ENCODE measurements at places on chromosomes 16 and 17.

GRCh38 chr17:76040376-76040775, 13.3 kb upstream of the EVPL start:
- no peak for DNase-seq

- DNase-seq = no peak
These were observed 182.9 kb downstream of the CCDC182 start for GRCh38 chr17:57562184-57562698.

- no peak for DNase-seq
These were observed 3.4 kb upstream of the SYNGR2 start for GRCh38 chr17:78164748-78165607.

DNA sequence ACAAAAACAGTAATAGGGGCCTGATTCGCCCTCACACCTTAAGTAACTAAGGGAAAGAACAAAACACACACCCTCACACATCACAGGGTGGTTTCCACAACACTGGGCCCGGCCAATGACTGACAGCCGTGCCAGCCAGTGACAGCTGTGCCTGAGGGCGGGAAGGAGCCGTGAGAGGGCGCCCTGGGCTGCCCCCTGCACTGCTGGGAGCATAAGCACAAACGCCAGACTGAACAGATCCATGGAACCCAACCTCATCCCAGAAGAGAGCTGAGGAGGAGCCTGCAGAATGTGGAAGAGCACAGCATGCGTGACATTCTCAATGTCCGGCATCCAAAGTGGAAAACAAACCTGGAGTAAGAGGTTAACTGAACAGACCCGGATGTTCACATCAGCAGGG, 16.0 kb downstream of the CSNK1D start:
- peak; percentile 65 for DNase-seq

DNA sequence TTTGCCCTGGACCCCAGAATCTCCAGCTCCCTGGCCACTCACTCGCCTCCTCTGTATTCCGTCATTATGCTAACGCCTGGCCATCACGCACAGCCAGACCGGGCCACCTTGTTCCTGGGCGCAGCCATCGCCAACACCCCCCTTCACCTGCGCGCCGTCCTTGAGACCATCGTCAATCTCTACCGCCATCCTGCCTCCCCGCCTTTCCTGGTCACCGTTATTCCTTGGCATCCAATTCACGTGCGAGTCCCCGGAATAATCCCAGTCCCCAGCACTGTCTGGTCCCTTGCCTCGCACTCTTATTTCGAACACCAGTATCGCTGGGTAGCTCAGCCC, 541 bp downstream of the VKORC1 start:
- DNase-seq = no peak

GRCh38 chr17:82300707-82301270, 16.6 kb downstream of the CD7 start:
- DNase-seq = peak; percentile 85

DNA sequence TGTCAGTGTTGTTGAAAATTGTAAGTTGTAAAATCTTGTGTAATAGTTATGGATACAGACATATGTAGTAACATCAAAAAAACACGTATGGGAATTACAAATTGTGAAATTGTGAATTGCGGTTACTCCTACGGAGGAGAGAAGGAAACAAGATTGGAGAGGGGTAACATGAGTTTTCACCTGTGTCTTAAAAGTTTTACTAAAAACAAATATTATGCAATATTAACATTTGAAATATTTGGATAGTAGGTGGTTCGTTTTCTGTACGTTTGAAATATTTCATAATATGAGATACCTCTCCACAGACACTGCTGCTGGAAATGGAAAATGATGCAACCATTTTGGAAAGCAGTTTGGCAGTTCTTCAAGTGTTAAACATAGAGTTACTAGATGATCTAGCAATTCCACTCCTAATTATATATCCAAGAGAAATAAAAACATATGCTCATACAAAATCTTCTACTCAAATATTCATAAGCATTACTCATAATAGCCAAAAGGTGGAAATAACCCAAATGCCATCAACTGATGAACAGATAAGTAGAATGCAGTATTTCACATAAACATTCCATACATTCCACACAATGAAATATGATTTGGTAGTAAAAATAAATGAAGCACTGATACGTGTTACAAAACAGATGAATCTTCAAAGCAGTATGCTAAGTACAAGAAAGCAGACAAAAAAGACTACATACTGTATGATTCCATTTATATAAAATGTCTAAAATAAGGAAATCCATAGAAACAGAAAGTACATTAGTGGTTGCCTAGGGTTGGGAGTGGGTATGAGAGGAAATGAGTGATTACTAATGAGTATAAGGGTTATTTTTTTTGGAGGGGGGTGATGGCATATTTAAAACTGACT, 40.7 kb upstream of the ABCA10 start:
- no peak for DNase-seq

DNA sequence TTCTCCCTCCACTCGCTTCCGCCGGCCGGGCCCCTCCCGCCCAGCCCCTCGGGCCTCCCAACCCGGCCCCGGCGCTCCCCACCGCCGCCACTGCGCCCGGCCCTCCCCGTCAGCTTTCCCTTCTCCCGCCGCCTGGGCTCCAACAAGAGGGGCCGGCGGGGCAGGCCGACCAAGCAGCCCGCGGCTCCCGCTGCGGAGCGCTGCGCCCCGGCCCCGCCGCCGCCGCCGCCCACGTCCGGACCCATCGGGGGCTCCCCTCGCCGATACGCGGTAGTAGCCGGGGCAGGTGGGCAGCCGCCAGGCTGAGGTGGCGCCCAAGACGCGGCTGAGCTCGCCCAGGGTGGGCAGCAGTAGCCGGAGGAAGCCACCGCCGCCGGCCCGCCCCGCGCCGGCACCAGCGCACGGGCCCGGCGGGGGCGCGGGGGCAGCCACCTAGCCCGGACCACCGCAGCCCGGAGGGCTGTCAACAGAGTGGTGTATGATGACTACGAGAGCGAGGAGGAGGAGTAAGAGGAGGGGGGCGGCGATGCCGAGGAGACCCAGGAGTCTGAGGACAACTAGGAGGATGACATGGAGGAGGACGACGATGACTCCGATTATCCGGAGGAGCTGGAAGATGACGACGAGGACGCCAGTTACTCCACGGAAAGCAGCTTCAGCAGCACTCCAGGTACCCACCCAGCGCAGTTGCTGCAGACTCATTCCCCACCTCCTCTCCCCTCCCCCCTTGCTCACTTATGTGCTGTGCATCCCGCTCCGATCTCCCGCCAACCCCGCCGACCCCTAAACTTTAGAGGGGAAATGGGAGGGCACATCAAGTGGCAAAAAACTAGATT, 498 bp downstream of the LRRC37B start:
- DNase-seq = peak; percentile 58

- no peak for DNase-seq
These were observed 22.8 kb downstream of the LYRM9 start for GRCh38 chr17:27870345-27870744.

- no peak for DNase-seq
These were observed 48.5 kb downstream of the CRISPLD2 start for GRCh38 chr16:84868328-84868727.

- peak; percentile 6 for DNase-seq
These were observed 829 bp downstream of the PITPNM3 start for GRCh38 chr17:6555331-6556120.

DNA sequence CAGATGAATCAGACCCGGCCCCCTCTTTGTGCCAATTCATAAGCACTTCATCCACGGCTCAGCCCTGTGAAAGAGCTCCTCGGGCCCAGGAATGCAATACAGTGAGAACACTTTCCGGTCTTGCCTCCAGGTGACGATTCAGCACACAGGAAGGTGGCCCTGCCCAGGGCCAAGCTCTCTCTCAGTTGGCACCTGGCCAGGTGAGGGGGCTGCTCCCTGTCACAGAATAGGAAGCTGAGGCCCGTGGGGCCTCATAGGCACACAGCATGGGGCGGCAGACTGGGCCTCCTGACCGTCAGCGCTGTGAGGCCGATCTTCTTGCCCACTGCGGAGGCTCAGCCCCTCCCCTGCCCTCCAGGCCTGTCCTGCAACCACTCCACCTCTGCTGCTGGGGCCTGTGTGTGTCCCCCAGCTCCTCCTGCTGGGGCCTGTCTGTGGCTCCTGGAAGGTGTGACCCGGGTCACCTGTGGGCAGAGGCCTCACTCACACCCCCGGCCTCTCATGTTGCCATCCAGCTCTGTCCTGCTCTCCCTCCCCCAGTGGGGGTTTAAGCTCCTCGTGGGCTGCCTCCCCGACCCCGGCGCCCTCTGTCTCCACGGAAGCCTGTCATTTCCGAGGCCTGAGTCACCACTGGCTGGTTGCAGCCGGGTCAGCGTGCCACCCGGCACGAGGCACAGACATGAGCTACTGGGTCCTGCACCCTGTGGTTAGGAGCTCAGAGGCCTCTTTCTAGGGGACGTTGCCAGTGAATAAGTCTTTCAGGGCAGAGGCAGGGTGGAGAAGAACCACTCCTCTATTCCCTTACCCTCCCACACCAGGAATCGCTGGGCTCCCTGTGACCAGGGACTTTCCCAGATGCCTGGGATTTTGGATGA, 114.4 kb downstream of the SEC14L1 start:
- DNase-seq = no peak

GRCh38 chr16:8647721-8648318, 26.3 kb downstream of the METTL22 start:
- DNase-seq = no peak

DNA sequence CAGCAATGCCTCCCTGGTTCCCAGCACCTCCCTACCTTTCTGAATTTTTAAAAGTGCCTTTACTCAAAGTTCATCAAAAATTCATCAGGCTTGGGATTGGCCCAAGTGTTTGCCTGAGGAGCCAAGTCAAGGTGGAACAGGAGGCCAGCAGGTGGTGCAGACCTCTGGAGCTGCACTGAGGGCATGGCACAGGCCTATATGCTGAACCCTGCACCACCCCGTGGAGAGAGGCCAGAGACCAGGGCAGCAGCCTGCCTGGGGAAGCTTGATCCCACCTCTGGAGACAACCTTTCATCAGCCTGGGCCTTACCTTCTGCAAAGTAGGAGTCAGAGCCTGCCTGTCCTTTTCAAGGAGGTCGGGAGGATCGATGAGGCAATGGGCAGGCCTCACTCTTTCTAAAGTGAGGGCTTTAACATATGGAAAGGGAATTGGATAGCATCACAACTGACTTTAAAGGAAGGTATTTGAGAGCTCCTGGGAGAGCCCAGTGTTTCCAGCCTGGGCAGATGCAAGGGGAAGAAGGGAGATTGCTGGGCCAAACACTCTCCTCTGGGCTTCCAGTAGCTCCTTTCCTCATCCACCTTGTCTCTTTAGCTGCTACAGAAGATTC, 31.8 kb upstream of the TMEM132E start:
- DNase-seq = no peak

- no peak for DNase-seq
These were observed 5.7 kb upstream of the CEP131 start for GRCh38 chr17:81228420-81228819.

DNA sequence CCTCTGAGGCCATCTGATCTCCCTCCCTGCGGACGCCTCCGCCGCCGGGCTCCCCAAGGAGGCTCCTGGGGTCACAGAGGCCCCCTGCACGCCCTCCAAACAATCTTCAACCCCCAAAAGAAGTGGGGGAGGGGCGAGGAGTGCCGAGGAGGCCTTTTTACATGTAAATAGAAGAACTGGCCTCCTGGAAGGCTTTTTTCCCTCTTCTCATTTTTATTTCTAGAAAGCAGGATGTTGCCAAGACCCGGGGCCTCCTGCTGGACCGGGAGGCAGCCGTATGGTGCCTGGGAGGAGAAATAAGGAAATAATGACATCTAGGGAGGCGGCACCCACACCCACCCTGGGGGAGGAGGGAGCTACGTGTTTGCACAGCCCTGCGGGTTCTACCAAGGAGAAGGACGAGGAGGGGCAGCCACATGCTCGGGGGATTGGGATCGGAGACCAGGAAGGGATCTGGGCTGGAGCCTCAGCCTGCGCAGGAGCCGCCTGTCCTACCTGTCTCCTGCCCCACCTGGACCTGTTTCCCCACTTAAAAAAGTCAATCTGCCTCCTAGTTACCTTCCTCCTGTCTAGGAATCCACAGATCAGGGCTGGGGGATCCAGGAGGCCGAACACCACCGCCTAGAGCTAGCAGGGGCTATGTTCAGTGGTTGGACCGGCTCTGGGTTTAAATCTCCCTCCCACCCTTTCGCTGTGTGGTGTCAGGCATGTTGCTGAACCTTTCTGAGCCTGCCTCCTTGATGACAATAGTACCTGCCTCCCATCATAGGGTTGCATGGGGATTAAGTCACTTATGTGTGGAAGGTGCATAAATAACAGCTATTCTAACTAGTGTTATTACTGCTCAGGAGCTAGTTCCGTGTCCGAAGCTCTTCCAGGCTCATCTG, 175.7 kb upstream of the GSE1 start:
- DNase-seq = no peak

GRCh38 chr16:82259731-82260130, 89.7 kb upstream of the MPHOSPH6 start:
- DNase-seq = no peak

GRCh38 chr17:43427362-43428043, 28.7 kb downstream of the ARL4D start:
- no peak for DNase-seq
